ENCODE measurements at places on chromosomes 12 and 14.

DNA sequence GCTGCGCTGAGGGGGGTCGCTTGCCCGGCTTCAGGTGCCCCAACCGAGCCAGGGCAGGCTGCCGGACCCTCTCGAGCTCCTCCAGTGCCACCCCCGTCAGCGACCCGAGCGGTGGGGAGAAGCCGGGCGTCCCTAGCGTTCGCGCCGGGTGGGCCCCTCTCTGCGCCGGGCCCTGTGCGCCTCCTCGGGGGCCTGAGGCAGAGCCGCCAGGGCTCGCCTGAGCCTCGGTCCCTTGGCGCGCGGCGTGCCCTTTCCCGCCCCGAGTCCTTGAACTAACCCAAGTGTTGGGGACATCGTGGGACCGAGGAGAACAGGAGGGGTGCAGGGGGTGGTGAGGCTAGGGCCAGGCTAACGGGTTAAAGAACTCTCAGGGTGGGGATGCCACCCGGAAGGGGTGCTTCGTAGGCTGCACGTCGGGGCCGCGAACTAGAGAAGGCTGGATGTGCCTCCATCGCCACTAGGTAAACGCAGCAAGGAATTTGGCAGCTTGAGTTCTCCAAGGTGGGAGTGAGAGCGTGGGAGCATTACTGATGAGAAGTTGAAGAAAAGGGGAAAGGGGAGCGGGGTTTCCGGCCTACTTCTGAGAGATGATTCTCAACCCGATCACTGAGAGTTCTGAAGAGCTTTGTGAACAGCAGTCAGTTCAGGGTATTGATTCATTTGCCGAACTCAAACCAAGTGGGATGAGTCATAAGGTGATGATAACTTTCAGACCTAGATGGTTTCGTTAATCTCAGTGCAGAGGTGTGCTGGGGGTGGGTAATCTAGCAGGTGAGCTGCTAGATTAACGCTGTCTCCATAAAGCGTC lies 618 bp downstream of the RNF34 start:
- DNase-seq: peak; percentile 74

GRCh38 chr12:108570743-108571608 lies 8.6 kb downstream of the ISCU start:
- no peak for DNase-seq

DNA sequence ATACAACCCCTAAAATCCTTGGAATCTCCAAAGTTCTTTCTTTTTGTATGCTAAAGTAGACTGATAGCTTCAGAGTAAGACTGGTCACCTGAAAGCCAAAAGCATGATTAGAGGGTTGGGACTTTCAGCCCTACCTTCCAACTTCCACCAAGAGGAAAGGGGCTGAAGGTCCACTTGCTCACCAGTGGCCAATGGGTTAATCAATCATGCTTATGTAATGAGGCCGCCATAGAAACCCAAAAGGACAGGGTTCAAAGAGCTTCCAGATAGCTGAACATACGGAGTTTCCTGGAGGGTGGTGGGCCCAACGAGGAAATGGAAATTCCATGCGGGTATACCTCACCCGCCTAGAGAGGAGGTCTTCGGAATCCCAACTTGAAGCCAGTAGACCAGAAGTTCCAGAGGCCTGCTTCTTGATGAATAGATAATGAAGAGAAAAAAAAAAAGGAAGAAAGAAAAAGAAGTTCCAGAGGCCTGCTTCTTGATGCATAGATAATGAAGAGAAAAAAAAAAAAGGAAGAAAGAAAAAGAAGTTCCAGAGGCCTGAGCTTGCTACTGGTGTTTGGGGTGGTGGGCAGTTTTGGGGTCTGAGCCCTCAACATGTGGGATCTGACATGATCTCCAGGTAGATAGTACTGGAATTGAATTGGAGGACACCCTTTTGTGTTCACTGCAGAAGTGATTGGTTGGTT lies 11.2 kb upstream of the BTG1 start:
- no peak for DNase-seq

- no peak for DNase-seq
Observed at GRCh38 chr14:89444516-89445125, 27.6 kb upstream of the FOXN3 start.

Data from stimulated activated CD4-positive, alpha-beta T cell treated with anti-CD3 and anti-CD28 coated beads, Interleukin-15, amount 100 ng/mL, for 24 hours (primary cell).